ENCODE measurements at places on chromosomes 5 and 9.

- peak; percentile 45 for DNase-seq
These were observed 306.3 kb upstream of the KCNN2 start for GRCh38 chr5:114055318-114056184.

DNA sequence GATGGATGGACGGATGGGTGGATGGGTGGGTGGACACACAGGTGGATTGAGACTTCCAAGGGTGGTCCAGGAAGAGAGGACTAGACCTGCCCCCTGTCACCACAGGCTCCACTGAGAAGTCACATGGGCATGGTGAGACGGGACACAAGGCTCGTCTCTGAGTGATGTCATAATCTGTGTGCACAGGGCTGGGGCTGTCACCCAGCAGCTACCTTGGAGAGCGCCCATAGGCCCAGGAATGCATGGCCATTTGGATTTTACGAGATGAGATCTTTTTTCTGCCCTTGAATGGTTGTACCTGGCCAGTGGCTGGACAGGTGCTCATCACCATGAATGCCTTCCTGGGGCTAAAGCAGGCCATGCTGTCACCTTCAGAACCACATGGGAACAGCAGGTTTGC lies 3.1 kb downstream of the OLFM1 start:
- no peak for DNase-seq

DNA sequence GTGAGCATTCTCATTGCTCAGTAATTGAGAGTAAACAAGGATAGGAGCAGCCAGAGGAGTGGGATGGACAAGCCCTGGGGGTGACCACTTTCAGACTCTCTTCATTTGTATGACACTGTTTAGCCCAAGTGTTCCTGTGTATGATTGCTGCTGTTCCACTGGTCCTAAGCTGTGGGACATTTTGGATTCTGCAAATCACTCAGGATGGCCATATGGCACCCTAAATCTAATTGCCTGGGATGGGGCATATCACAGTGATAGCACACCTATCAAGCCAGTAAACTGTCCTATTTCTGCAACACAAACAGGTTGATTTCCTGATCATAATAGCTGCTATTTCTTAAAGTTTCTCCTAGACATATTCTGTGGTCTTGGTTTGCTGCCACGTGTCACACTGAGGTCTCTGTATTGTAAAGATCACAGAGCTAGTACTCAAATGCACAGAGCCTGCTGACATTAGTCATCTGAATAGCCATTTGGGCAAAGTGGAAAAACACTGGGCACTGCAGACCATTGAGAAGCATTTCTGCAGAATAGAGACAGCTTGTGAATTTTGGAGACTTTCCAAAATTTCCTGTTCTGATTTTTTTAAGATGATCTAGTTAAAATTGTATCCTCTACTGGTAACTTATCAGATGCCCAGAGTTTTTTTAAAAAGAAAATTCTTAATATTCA lies 320.2 kb downstream of the RFX3 start:
- DNase-seq: no peak

GRCh38 chr9:90999425-91000397 lies 198.1 kb downstream of the SYK start:
- no peak for DNase-seq

GRCh38 chr9:130042885-130043653 lies at the start of gene FNBP1:
FNBP1 (minus strand) TSS chr9:130043189; CDS start chr9:130042975, 214 bp downstream.
- peak; percentile 83 for DNase-seq

- DNase-seq: no peak
These were observed 31.3 kb downstream of the ISOC1 start for GRCh38 chr5:129125819-129126218.

DNA sequence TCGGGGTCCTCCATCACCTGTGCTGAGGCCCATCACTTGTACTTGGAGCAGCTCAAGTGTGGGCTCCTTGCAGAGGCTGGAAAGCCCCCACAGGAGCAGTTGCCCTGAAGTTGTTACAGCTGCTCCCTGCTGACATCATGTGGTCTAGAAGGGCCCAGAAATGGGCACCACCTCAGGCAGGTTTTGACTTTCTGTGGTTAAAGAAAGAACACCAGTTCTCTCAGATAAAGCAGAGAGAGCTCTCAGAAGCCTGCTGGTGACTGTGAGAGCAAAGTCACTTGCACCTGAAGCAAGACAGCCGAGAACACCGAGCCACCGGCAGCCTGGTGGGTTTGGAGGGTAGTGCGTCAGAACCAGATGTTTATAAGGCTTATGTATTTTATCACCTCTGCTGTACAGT lies 70.4 kb downstream of the MVB12B start:
- DNase-seq: no peak

DNA sequence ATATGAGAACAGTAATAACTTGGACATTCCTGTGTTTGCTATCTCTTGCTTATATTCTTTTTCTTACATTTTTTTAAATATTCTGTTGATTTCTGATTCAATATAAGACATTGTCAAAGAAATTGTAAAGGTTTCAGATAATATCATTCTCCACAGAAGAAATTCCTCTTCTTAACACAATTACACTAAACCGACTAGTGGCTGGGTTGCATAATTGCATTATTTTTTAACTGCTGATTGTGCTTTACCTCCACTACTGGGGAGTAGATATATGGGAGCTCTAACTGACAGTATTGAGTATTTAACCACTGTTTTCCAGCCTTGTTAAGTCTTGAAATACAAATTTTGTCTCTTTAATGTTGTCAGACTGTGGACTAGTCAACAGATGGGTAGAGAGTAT lies 723.8 kb upstream of the EDIL3 start:
- no peak for DNase-seq

DNA sequence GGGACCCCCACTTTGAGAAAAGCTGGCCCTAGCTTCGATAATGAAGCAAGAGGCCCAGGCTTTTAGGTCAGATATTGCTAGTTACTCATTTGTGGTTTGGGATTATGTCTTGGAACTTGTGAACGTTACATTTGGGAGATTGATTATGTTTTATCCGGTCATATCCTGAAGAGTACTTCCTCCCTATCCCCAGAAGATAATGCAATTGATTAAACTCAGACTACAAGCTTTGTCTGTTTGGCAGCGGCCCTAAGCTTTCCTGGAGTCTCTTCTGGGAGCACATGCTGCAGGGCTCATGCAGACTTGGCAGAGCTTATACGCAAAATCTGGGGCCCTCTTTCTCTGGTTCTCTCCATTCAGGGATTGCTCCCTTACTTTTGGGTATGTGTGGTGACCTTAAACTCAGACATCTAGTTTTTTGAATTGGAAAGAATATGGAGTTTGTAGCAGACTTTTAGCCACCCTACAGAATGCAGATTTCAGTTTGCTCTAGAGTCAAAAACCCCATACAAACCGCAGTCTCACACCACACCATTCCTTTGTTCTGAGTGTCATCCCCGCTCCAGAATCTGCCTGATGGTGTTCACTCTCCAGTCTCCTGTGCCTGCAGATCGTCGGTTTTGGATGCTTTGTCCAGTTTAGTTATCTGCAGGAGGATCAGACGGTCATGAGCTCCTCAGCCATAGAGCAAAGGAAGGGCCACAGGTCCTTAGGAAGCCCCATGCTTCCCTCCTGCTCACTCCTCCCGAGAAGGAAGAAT lies 449.5 kb upstream of the TRPC7 start:
- no peak for DNase-seq
